Skin of body (tissue), 3 donors: ENCODE measurements at places on chromosomes 2 and 18. TPM values are rescaled to one million over a fixed set of nuclear protein-coding genes. Genes with fewer than 3 reads are reported as not detected.

DNA sequence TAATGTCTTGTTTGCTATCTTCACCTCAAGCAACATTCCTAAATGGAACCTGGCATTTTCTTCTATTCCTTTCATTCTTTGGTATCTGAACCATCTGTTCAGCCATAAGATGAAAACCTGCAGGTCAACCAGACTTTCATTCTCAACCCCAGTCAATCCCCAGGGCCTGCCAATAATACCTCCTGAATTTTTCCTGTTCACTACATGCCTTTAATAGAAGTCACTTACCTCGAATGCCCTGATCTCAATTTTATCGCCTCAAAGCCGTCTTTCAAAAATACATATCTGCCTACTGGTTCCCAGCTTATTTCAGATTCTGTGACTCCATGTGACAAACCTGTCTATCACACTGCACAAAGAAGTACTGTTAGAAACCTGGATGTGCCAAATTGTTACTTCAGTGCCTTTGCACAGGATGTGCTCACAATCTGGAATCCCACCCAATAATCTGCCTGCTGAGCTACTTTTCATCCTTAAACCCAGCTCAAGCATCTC, 22.6 kb downstream of the ST3GAL5 start:
- no peak for DNase-seq

DNA sequence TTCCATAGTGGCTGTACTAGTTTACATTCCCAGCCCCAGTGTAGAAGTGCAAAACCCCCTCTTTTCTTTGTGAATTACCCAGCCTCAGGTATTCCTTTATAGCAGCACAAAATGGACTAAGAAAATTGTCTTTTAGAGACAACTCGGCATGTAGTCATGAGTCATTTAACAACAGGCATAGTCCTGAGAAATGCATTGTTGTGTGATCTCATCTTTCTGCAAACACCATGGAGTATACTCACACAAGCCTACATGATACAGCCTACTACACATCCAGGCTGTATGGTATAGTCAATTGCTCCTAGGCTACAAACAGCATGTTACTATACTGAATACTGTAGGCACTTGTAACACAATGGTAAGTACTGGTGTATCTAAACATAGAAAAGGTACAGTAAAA, 44.4 kb upstream of the MBP start:
- DNase-seq = no peak

DNA sequence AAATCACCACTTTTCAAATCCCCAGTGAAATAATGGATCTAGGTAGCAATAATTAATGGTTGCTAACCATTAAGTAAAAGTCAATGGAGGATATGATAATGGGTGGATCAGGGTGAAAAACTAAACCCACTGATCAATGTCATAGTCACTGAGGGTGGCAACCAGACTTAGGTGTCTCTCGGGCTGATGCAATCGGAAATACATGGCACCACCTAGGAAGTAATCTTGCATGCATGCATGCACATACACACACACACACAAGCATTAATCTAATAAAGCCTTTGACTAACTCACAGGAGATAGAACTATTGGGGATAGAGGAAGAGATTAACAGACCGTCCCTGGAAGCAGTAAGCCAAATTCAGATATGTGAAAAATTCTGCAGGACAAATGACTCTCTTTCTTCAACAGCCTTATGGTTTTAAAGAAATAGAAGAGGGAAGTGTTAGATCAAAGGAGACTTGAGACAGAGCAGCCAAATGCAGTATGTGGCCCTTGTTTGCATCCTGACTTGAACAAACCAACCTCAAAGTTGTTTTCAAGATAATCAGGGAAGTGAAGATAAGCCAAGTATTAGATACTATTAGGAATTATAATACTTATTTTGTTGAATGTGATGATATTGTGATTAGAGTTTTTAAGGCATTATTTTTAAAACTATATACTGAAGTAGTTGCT, 186.0 kb upstream of the RMP24 start:
- no peak for DNase-seq

- no peak for DNase-seq
These were observed 3.1 kb upstream of the MSGN1 start for GRCh38 chr2:17813010-17813741.

- no peak for DNase-seq
These were observed 7.3 kb upstream of the CNDP2 start for GRCh38 chr18:74488864-74489263.

DNA sequence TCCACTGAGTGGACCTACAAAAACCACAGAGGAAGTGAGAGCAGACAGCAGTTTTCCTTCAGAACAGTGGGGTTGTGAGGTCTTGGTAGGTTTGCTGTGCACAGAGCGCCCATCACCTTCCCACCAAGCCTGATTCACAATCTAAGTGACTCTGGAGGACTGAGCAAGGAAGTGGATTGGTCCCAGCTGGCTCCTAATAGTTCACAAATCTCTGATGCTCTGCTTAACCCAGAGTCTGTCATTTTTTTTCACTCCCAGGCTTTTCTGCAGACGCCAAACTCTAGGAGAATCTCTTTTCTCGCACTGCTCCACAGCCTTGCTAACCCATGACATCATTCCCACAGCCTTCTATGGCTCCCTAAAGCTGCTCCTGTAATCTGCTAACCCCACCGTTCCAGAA, 280.4 kb downstream of the C1D start:
- DNase-seq = no peak

DNA sequence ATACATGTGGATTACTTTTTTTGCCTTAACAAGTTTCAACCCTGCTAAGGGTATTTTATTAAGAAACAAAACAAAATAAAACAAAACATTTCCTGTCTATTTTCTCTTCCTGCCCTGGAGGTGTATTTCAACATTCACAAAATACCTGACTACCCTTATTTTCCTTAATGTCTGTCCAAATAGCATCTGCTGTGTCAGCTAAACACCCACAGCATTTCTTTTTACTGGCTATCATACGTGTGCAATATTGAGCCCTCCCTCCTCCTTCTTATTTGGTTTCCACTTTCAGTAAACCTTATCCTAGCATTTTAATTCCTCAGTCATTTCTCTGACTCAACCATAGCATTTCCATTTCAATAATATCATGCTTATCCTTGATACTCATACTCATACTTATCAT, 1420.0 kb upstream of the ZEB2 start:
- no peak for DNase-seq

DNA sequence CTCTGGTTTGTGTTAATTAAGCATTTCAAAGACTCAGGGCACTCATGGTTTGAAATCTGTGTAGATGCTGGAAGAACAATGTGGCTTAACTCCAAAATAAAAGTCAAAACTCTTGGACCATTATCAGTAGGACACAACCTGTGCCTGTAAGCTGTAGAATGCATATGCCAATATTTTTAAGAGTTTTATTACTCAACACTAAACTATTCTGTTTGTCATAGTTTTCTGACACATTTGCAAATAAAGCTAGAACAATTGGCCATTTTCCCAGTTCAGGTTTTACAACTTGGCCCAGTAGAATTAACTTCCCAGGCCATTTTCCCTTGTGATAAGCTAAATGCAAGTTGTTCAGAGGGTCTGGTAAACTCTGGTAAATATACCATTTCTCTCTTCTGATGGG, 713.1 kb downstream of the CBLN2 start:
- DNase-seq = no peak

- DNase-seq = no peak
These were observed 549.9 kb upstream of the FSIP2 start for GRCh38 chr2:185188656-185189055.

PSTPIP2 gene
- 7.9 TPM for total RNA-seq

GPR45 gene
- total RNA-seq = not detected

POTEJ gene
- total RNA-seq = 0.10 TPM

CHST9 gene
- 0.39 TPM for total RNA-seq

CPLX4 gene
- total RNA-seq = not detected

DNAH7 gene
- total RNA-seq = 2.0 TPM

SLC8A1 gene
- total RNA-seq = 35.5 TPM
